ENCODE measurements at places on chromosomes 6 and 20.

DNA sequence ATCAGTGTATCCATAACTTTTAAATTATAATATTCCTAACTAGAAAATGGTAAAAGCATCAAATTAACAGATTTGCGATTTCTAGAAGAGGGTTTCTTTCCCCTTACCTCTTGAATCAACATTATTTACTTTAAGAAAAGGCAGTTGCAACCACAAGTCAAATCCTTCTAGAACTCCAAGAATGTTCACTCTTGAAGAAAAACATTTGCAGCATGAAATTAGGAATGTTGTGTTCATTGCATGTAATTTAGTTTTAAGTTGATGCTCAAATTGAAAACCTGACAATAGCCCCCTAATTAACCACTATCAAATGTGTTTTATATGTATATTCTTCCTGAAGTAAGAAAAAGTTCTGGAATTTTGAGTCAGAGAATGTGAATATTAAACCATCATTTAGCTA lies 2.3 kb upstream of the REV3L start:
- no peak for DNase-seq

DNA sequence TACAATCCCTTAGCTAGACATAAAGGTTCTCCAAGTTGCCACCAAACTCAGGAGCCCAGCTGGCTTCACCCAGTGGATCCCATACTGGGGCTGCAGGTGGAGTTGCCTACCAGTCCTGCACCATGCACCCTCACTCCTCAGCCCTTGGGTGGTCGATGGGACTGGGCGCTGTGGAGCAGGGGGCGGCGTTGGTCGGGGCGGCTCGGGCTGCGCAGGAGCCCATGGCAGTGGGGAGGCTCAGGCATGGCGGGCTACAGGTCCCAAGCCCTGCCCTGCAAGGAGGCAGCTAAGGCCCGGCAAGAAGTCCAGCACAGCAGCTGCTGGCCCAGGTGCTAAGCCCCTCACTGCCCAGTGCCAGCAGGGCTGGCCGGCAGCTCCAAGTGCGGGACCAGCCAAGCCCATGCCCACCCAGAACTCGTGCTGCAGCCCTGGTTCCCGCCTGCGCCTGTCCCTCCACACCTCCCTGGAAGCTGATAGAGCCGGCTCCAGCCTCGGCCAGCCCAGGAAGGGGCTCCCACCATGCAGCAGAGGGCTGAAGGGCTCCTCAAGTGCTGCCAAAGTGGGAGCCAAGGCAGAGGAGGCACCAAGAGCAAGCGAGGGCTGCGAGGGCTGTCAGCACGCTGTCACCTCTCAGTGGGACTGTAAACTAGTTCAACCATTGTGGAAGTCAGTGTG lies 912.1 kb downstream of the PHF3 start:
- DNase-seq: no peak

DNA sequence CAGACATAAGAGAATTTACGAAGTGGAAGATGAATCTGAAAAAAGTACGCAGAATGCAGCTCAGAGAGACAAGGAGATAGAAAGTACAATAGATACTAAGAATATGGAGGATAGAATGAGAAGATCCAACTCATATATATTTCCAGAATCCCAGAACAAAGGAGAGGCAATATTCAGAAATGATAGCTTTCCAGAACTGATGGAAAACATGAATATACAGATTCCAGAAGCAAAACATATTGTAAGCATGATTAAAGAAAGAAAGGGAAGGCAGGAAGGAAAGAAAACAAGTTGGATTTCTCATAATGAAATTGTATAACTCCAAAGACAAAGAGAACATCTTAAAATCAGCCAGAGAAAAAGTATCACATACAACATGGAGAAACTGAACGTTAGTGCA lies 22.9 kb downstream of the GFRA4 start:
- DNase-seq: no peak

GRCh38 chr20:40329321-40329720 lies 359.7 kb downstream of the MAFB start:
- DNase-seq: no peak

- DNase-seq: peak; percentile 32
Measured at GRCh38 chr20:36093025-36093803, 61.3 kb upstream of the EPB41L1 start.

- DNase-seq: no peak
Measured at GRCh38 chr6:92354270-92354829, 1065.0 kb downstream of the EPHA7 start.

DNA sequence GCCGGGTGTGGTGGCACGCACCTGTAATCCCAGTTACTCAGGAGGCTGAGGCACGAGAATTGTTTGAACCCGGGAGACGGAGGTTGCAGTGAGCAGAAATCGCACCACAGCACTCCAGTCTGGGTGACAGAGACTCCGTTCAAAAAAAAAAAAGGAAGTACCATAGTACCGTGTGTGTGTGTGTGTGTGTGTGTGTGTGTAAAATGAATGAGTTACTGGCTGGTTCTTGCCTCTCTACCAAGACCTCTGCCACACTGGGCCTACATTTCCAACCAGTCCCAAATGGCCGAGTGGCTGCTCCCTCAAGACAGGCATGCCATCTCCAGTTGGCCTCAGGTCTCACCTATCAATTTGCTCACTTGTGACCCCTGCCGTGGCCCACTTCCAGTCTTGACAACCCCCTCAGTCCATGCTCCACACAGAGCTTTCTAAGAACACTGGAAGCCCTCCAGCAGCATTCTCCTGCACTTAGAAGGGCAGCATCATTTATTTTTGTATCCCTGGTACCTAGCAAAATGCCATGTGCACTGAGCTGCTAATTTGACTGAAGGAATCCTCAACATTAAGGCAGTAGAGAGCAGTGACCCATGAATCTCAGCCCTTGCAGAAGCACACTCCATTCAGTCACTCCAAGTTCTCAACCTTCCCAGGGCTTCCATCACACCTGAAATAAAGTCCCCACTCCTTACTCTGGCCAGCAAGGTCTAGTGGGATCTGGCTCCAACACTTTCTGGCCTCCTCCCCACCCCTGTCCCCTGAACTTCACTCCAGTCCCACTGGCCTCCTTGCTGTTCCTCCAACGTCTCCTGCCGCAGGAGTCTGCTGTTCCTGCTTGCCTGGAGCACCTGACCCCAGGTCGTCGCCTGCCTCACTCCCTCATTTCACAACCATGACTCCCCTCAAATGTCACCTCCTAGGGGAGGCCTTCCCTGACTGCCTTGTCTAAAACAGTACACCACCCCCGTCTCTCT lies 29.9 kb downstream of the COX4I2 start:
- DNase-seq: peak; percentile 32

DNA sequence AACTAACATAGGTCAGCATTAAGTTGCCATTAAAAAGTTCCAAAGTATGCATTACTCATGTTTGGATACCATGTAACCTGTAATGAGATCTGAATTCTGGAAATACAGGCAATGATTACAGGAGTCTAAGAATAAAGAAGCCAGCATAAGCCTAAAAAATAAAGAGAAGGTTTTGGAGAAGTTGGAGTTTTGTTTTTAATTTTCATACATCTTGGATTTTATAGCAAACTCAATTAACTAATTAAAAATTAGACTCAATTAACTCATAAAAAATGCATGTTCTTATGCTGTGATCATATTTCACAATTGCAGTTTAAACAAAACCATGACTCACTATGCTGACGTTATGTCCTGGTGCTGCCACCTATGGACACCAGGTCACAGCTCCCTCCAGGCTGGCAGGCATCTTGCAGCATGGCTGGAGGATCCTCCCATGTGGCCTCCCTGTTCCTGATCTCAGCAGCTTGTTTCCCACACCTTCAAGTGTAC lies 648.8 kb upstream of the AGPAT4 start:
- no peak for DNase-seq

DNA sequence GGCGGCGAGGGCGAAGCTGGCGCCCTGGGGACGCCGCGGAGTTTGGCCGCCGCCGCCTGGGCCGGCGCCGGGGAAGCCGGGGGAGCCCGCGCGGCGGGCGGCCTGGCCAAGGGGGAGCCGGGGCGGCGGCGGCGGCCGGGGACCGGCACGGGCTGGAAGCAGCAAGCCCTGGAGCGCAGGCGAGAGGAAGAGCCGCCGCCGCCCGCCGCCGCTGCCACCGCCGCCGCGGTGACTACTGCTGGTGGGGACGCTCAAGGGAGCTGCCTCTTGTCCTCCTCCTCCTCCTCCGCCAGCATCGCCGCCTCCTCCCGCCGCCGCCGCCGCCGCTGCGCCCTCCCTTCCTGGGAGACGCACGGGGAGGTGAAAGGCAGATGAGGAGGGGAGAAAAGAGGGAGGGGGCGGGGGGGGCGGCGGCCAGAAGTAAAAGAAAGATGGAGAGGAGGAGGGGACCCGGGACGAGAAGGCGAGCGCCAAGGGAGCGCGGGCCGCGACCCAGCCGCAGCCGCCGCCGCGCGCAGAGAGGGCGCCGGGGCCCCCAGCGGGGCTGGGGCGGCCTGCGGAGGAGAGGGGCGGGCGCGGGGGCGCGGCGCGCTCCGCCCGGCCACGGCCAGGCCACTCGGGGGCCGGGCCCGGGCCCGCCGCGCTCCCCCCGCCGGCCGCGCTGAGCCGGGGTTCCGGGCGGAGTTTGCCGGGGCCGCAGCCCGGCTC lies 846 bp downstream of the PDE10A start:
- no peak for DNase-seq

DNA sequence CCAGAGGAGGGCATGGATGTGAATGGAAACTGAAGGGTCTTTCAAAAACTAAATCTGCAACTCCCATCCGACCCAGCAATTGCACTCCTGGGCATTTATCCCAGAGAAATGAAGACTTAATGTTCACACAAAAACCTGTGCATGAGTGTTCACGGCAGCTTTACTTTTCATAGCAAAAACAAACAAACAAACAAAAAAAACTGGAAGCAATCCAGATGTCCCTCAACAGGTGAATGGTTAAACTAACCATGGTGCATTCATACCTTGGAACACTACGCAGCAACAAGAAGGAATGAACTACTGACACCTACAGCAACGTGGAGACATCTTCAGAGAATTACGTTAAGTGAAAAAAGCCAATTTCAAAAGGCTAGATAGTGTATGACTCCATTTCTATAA lies 32.2 kb downstream of the PMEPA1 start:
- DNase-seq: no peak

DNA sequence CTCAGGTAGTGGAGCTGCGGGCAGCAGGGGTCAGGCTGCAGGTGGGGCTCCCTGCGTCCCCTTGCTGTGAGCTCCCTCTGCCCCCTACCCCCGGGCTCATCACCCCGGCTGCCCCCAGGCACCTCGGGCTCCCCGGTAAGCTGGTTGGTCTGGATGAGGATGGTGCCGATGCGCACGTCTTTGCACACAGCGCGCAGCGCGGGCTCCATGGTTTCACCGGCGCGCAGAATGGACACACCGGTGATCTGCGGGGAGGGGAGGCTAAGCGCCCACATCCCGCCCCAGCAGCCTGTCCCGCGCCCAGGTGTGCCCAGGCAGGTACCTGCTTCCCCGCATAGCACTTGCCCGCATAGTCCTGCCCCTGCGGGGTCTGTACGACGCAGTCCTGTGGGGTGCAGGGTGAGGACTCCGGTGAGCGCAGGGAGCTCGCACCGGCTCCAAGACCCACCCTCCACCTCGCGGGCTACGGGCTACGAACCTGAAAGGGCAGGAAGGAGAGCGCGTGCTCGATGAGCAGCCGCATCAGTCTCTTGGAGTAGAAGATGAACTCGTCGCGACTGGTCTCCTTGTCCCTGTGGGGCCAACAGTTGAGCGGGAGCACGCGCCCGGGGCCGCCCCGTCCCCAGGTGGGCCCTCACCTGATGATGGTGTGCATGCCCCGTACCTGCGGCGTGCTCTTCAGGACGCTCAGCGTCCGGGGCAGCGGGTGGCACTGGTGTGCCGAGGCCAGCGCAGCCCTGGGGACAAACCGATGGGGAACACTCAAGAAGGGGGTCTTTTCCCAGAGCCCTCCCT lies 15.5 kb downstream of the UCKL1 start:
- DNase-seq: no peak
